ENCODE measurements at places on chromosomes 5 and 9.

DNA sequence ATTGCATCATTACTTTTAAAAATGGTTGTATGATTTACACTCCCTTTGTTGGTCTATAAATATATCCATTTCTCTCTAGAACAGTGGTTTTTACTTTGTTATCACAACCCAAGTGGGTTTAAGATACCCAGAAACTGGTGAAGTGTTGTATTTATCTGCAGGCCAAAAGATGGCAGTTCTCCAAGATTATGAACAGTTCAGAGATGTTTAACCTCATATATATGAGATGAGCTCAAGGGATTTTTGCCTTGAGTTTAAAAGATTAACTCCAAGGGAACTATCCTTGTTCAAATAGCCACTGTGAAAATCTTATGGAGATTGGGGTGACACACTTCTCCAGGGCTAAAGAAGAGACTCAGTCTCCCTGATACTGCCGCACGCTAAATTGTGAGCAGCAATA lies 572.6 kb downstream of the TLE4 start:
- no peak for DNase-seq

DNA sequence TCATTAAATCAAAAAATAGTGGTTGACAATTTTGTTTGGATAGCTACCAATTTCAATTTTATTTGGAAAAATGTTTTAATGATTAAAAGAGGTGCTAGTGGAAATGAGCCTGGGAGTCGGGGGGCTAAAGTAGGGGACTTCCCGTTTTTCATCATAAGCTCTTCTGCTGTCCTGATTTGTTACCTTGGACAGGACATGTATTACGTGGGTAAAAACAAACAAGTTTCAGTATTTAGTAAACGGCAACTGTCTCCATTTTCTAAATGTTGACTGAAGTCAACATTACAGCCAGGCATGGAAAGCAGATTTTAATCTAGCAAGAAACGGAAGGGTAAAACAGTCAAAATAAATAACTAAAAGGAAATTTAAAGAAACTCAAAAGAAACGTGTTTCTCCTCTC lies 212.3 kb upstream of the GRAMD2B start:
- no peak for DNase-seq

DNA sequence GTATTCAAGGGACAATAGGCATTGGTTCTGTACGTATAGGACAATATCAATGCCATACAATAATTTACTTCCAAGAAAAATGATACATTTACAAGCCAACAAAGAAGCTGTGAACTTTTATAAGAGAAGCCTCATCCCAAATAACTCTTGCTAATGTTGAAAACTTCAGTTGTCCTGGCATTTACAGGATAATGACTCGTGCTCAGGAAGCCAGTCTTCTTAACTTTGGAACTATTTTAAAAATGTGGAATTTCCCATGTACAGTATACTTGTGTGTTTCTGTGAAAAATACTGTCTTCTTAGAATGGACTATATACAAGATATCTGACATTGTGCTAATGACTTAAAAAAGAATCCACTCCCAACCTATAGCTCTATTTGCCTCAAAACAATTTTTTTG lies 1479.3 kb upstream of the CDH9 start:
- no peak for DNase-seq

DNA sequence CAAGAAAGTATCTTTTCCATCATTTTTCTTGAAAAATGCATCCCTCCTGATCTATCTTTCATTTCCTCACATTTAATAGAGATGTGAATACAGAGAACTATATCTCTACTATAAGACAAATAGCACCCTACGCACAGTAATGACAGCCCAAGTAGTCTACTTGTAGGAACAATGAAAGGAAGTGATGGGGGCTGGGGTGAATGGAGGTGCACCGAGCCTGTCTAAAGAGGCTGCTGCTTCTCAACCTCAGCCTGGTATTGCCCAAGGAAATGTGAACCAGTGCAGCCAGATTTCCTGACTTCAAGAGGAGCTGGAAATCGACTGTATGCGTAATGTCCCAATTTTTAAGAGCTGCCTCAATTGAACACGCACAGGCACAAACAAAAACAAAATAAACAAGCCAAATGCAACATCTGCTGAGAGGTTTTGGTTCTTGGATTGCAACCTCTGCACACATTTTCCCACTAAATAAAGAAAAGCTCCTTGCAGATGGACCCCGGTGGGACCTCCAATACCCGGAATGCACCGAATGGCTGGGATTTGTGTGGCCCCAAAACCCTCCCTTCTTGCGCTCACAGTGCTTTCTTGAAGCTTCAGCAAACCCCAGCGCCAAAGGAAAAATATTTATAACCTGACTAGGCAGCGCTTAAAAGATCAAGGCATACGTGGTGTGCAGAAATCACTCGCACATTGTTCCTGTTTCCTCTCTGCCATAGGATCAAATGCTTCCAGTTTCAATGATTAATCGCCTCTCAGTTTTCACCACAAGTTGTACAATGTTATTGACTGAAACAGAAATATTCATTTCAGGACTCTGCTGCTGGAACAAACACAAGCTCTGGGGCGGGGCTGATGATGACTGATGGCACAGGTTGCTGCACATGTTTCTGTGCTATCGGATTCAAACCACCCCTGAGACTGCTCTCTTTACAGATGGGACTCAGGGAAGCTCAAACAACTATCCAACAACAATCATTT lies 68.3 kb downstream of the KCNIP1 start:
- no peak for DNase-seq

DNA sequence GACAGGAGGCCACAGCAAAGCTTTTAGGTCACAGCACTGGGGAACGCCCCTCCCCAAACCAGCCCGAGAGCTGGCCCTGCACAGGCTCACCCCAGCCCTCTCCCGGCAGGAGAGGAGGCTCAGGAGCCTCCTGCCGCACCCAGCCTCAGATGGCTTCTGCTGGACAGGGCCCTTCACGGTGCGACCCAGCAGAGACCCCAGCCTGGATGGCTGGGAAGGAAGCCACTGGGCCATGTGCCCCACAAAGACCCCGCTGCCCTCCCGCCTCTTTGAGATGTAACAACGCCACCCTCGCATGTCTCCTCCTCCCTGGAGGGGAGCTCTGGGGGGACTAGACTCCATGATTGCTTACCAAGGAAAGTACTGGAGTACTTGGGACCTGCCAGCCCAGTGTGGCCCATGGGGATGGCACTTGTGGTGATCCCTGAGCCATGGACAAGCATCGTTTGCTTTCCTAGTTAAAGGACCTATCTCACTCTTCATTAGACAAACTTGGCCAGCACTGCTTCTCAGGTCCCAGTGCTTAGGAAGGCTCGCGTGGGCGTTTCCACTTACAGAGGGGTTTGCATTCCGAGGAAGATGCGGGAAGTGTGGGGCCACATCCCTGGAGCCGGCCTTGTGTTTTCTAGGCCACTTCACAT lies 9.0 kb downstream of the MYMK start:
- no peak for DNase-seq

DNA sequence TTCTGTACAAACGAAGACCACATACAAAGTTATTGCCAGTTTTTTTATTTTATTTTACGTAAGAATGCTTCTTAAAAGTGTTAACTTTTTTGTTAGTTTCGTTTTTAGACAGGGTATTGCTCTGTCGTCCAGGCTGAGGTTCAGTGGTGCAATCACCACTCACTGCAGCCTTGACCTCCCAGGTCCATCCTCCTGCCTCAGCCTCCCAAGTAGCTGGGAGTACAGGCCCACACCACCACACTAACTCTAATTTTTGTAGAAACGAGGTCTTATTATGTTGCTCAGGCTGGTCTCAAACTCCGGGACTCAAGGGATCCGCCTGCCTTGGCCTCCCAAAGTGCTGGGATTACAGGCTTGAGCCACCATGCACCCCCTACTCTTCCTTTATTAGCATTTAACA lies 2.3 kb upstream of the DNAJA1 start:
- no peak for DNase-seq

DNA sequence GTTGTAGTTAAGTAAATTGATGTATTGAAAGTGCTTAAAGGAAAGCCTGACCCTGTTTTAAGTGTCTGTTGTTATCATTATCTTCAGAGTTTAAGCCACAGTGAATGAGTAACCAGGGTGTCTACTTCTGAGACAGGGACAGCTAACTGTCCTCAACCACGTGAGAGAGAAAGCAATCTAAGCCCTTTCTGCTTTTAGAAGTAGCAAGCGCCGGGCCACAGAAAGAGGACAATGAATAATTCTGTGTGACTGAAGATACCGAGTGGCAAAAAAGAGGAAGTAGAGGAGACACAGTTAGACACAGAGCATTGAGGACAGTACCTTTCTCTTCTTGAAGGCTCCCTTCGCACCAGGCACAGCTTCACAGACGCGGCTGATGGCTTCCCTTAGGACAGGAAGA lies 86.3 kb downstream of the S1PR3 start:
- DNase-seq: no peak

DNA sequence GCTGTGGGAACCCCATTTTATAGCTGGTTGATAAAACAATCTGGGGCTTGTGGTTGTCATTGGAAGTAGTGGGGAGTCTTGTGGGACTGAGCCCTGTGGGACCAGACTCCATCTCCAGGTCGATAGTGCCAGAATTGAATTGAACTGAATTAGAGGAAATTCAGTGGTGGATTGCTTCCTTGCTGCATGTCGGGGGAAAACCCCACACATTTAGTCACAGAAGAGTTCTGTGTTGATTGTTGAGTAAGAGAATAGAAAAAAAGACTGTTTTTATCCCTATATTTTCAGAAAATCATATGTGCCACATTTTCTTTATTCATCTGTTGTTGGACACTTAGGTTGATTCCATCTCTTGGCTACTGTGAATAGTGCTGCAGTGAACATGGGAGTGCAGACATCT lies 209.7 kb downstream of the ARHGEF28 start:
- no peak for DNase-seq

- no peak for DNase-seq
Measured at GRCh38 chr9:104805441-104805840, 41.5 kb downstream of the NIPSNAP3B start.

DNA sequence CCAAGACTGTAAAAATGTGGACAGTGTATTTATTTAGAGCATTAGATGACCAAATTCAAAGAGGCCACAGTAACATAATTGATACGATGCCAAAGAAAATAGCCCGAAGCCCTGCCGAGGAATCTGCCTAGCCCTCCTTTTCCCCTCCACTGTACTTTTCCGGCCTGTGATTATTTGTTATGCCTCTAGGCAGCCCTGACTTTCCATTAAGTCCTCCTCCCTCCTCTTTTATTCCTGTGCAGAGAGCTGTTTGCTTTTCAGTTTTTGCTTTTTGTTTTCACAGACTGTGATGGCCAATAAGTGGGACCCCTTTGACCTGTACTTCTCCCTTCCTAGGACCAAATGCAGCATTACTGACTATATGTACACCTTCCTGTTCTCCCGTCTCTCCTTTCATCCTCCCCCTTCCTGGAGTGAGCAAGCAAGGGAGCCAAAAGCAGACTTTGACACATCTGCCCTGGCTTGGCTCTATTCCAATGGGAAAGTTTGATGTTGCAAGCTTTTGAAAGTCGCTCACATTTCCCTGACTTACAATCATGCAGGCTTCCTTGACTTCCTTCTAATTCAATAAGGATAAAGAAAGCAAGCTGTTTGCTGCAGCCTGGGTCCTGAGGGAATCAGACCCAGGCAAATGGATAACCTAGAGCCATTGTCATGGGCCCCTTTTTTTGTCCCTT lies 76.1 kb downstream of the NREP start:
- no peak for DNase-seq

- no peak for DNase-seq
Measured at GRCh38 chr9:14935964-14936363, 25.7 kb upstream of the FREM1 start.

DNA sequence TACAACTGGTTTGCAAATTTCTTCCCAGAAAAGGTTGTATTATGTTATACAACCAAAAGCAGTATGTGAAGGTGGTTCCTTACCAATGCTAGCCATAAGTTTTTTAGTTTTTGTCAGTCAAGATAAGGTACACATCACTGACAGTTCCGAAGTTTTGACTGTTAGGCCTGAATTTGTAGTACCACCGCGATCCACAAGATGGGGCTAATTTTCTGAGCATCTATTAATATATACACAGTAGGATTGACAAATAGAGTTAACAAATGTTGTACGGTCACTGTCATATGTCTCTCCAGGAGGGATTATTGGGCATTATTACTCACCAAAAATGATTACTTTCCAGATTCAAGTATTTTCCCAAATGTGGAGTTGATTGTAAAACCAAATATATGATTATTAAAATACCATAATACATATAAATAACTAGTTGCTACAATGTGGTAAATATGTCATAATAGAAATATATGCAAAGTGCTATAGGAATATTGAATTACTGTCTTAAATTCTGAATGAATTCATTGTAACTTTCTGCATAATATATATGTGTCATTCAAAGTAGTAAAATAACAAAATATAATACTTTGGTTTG lies 28.4 kb upstream of the LRRC19 start:
- peak; percentile 35 for DNase-seq

GRCh38 chr9:89386206-89386605 lies 67.9 kb downstream of the SECISBP2 start:
- no peak for DNase-seq

DNA sequence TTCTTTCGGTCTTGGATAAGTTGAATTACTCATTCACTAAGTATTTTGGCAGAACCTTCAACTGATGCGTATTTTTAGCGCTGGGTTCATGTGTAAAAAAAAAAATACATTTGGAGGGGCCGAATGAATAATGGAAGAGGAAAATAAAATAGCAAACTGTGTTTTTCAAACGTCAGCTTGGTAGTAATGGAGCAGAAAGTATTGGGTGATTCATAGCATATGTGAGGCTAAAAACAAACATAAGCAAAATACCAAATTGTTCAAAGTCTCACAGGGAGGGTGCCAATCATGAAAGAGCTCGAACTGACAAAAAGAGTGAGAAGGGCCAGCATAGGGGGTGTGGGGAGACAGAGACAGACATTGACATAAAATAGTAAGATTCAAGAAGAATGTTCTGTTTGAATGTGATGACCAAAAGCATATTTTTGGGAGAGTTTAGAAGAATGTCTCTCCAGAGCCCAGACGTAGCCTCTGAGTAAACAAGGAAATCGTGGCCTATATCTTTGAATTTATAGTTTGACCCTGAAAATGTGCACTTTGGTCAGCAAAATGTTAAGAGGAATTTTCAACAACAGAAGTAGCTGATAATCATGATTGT lies 174.9 kb upstream of the HMHB1 start:
- DNase-seq: no peak

DNA sequence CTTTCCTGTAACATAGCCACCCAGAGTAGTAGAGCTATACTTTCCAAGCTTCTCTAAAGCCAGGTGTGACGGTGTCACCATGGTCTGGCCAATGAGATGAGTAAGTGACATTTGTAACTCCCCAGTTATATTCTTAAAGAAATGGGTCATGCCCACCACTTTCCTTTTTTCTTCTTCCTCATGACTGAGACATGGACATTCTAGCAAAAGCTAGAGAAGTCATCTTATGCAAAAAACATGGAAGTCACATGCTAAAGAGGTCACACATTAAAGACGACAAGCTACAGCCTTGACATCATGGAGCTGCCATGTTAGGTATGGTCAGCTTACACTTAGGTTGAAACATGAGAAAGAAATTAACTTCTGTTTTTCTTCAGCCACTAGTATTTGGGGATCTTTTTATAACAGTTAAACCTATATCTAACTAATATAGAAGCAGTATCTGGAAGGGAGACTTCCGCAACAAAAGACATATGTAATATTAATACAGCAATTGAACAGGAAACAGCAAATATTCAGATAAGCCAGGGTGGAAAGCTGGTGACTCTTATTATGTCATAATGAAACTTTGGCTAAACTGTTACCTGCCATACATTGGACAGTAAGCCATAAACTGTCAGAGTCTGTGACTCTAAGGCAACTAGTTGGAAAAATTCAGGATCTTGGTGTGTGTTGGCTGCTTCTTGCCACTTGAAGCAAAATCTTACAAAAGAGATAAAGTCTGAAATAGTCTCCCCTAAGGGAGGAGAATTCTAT lies 54.7 kb upstream of the SNX2 start:
- DNase-seq: no peak

All from NCI-H1436 (cell line).